ENCODE measurements at places on chromosomes 5 and 9.

DNA sequence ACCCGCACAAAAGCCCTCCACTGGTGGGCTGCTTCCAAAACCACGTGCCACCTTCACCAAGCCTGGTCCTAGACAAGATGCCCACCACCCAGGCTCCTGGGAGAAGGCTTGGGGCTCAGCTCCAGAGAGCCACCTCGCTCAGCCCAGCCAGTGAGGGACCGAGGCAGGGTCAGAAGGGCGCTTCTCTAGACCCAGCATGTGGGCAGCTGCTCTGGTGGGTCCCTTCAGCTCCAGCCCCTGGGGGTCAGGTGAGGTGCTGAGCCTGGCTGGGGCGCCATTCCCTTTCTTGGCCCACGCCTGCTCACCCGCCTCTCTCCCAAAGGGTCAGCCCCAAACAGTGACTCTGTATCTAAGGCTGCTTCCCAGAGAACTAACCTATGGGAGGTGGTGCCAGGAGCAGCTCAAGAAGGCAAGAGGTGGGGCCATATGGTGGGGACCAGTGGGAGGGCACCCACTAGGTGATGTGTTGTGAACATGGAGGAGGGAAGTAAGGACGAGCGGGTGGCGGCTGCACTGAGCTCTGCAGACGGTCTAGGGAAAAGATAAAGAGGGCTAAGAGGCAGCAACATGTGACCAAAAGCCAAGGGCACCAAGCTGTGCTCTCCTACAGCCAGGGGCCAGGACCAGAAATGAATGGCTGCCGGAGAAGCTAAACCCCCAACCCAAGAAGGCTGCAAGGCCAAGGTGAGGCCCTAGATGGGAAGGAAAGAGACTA, 79.3 kb downstream of the CAMSAP1 start:
- no peaks in the 10 kb centered on the region for H3K27me3 ChIP-seq
- H3K27ac ChIP-seq, result no peak overlapping the region
- no peak for DNase-seq
- H3K4me3 ChIP-seq, result no peak overlapping the region
- no peaks in the 10 kb centered on the region for H3K4me1 ChIP-seq
- peaks cover 9% of the 10 kb centered on the region for H3K36me3 ChIP-seq

DNA sequence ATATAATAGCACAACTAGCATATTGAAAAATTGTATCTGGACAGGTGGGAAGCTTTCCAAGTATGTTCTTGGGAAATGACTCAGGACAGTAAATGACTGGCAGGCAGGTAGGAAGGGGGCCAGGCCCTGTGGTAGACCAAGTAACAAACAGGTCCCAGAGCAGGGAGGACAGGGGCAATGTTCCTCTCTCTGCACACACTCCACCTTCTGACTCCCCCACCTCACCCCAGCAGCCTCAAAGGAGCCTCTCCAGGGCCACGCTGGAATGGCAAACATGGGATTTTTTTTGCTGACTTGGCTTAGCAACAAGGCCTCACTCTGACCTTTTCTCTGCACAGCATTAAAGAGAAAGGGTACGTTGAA, 31.1 kb upstream of the IQGAP2 start:
- H3K4me1 ChIP-seq, result peaks cover 2% of the 10 kb centered on the region
- no peak for DNase-seq
- no peak overlapping the region for H3K4me3 ChIP-seq
- H3K27ac ChIP-seq, result no peak overlapping the region

- no peaks in the 10 kb centered on the region for H3K36me3 ChIP-seq
- no peaks in the 10 kb centered on the region for H3K4me1 ChIP-seq
- no peaks in the 10 kb centered on the region for H3K27me3 ChIP-seq
- DNase-seq, result no peak
- no peak overlapping the region for H3K4me3 ChIP-seq
Measured at GRCh38 chr5:39716532-39717028, 291.8 kb upstream of the DAB2 start.

GRCh38 chr5:87877023-87877422, 391.6 kb downstream of the TMEM161B start:
- no peak overlapping the region for H3K4me3 ChIP-seq
- no peaks in the 10 kb centered on the region for H3K36me3 ChIP-seq
- DNase-seq, result no peak
- no peaks in the 10 kb centered on the region for H3K27me3 ChIP-seq
- H3K27ac ChIP-seq, result no peak overlapping the region

- H3K27ac ChIP-seq, result no peak overlapping the region
- no peaks in the 10 kb centered on the region for H3K36me3 ChIP-seq
- H3K4me3 ChIP-seq, result no peak overlapping the region
- DNase-seq, result no peak
- no peaks in the 10 kb centered on the region for H3K4me1 ChIP-seq
Measured at GRCh38 chr5:170937072-170937471, 75.3 kb downstream of the RANBP17 start.

DNA sequence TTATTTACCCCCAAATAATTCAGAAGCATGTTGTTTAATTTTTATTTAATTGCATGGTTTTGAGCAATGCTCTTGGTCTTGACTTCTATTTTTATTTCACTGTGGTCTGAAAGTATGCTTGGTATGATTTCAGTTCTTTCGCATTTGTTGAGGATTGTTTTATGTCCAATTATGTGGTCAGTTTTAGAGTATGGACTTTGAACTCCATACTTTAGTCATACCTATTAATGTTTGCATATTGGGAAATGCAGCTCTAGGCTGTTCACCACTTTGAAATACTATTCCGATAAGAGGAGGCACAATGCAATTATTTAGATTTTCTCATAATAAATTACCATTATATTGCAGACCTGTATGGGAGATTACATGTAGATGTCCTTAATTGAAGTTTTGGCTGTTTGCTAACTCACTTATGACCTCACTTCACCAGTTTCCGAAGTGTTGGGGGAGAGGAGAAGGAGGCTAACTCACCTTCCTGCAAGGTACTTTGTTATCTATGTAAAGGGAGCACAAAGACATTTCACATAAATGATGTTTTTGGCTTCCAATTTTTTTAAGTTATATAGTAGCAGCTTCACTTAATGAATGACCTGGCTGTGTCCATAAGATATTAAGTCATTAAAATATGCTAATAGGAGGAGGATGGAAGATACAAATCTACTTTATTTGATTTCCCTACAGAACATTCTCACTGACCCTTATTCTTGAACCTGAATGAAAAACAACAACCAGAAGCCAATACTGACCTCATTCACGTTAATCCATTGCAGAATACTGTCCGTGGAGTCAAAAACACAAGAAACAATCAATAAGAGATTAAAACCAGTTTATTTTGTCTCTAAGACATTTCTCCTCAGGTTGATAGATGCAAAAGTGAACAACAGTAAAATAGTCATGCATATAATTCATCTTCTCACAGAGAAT, 970.3 kb upstream of the ARRDC3 start:
- no peaks in the 10 kb centered on the region for H3K27me3 ChIP-seq
- no peaks in the 10 kb centered on the region for H3K36me3 ChIP-seq
- no peaks in the 10 kb centered on the region for H3K4me1 ChIP-seq
- no peak for DNase-seq
- no peak overlapping the region for H3K27ac ChIP-seq

DNA sequence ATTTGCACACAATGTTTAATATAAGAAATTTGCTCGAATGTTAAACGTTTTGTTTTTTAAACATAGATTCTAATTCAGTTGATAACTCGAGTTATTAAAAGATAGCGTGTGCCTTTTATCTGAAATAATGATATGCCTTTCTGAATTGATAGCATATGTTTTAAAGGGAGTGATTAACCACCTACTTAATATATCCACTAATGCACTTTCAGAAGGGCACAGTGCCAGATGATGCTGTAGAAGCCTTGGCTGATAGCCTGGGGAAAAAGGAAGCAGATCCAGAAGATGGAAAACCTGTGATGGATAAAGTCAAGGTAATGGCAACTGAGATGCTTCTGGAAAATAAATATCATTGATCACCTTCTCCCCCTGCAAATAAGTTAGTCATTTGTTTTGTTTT, 53.9 kb downstream of the ERAP1 start:
- H3K36me3 ChIP-seq, result peaks cover 2% of the 10 kb centered on the region
- no peaks in the 10 kb centered on the region for H3K4me1 ChIP-seq
- no peak for DNase-seq
- no peaks in the 10 kb centered on the region for H3K27me3 ChIP-seq

GRCh38 chr5:179230061-179230461, 115.2 kb downstream of the ADAMTS2 start:
- no peaks in the 10 kb centered on the region for H3K4me1 ChIP-seq
- no peaks in the 10 kb centered on the region for H3K27me3 ChIP-seq
- no peak for DNase-seq
- no peaks in the 10 kb centered on the region for H3K36me3 ChIP-seq
- no peak overlapping the region for H3K4me3 ChIP-seq

GRCh38 chr5:128586848-128587247, 48.8 kb upstream of the FBN2 start:
- no peaks in the 10 kb centered on the region for H3K36me3 ChIP-seq
- H3K27ac ChIP-seq, result no peak overlapping the region
- no peaks in the 10 kb centered on the region for H3K4me1 ChIP-seq
- no peak for DNase-seq
- H3K4me3 ChIP-seq, result no peak overlapping the region

GRCh38 chr9:91904588-91905236, 45.3 kb downstream of the ROR2 start:
- H3K4me3 ChIP-seq, result no peak overlapping the region
- peaks cover 11% of the 10 kb centered on the region for H3K27me3 ChIP-seq
- H3K27ac ChIP-seq, result no peak overlapping the region
- H3K4me1 ChIP-seq, result peaks cover 26% of the 10 kb centered on the region
- H3K36me3 ChIP-seq, result no peaks in the 10 kb centered on the region
- DNase-seq, result no peak

GRCh38 chr5:15044521-15044920, 172.9 kb upstream of the ANKH start:
- no peak overlapping the region for H3K27ac ChIP-seq
- DNase-seq, result no peak
- no peak overlapping the region for H3K4me3 ChIP-seq
- no peaks in the 10 kb centered on the region for H3K36me3 ChIP-seq
- H3K27me3 ChIP-seq, result no peaks in the 10 kb centered on the region

DNA sequence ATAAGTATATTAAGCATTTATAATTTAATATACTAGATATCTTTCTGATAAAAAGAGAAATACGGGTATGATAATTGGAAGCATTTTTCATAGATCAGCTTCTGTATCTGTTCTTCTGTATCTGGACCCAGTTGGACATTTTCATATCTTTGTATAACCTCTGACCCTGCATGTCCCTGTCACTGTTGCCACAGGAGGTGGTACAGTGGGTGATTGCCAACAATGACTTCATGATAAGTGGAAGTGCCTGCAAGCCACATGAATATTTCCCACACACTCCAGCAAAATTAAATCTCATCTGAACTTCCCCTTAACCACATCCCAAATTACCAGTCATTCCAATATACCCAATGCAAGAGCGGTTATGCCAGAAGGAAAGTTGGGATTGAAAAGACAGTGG, 376.4 kb downstream of the ARRDC3 start:
- H3K27ac ChIP-seq, result no peak overlapping the region
- H3K36me3 ChIP-seq, result no peaks in the 10 kb centered on the region
- no peak for DNase-seq

- no peaks in the 10 kb centered on the region for H3K36me3 ChIP-seq
- peaks cover 31% of the 10 kb centered on the region for H3K4me1 ChIP-seq
Measured at GRCh38 chr9:15293084-15293483, 13.9 kb downstream of the TTC39B start.

- H3K36me3 ChIP-seq, result no peaks in the 10 kb centered on the region
- no peak for DNase-seq
- H3K4me3 ChIP-seq, result no peak overlapping the region
- no peaks in the 10 kb centered on the region for H3K27me3 ChIP-seq
- H3K4me1 ChIP-seq, result no peaks in the 10 kb centered on the region
- no peak overlapping the region for H3K27ac ChIP-seq
Measured at GRCh38 chr5:88551724-88552345, 283.2 kb upstream of the TMEM161B start.

DNA sequence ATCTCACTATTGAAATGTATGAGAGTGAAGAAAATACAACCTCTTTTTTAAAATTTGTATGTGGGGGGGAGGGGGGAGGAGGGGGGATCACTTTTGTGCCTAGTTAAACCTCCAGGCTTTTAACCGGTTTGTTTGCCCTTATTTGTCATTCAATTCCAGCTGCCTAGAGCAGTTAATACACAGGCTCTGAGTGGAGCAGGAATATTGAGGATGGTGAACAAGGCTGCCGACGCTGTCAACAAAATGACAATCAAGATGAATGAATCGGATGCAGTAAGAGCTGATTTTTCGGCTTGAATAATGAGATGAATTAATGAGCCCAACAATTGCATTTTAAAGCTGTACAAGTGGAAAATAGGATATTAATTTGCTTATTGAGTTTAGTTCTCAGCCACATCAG, 28.7 kb upstream of the SNX24 start:
- DNase-seq, result no peak
- H3K27ac ChIP-seq, result no peak overlapping the region
- peaks cover 26% of the 10 kb centered on the region for H3K36me3 ChIP-seq

DNA sequence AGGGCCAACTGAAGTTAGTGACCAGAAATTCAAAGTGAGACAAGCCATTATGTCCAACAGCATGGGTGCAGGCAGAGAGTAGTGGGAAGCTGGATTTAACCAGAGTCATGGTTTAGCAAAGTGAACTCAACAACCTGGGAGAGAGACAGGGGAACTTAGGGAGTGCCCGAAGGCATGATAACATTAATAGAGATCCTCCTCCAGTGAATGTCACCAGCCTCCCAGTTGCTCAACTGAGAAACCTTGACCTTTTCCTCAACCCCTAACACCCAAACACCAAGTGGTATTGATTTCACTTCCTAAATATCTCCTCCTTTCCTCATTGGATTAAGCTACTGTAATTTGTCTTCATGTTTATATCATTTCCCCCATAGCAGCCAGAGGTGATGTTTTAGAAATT, 42.6 kb downstream of the HMGCS1 start:
- H3K36me3 ChIP-seq, result no peaks in the 10 kb centered on the region
- no peak overlapping the region for H3K27ac ChIP-seq
- H3K27me3 ChIP-seq, result no peaks in the 10 kb centered on the region
- no peaks in the 10 kb centered on the region for H3K4me1 ChIP-seq
- no peak for DNase-seq

- H3K36me3 ChIP-seq, result no peaks in the 10 kb centered on the region
- H3K4me3 ChIP-seq, result no peak overlapping the region
- H3K27me3 ChIP-seq, result no peaks in the 10 kb centered on the region
- no peaks in the 10 kb centered on the region for H3K4me1 ChIP-seq
- H3K27ac ChIP-seq, result no peak overlapping the region
- DNase-seq, result no peak
Measured at GRCh38 chr5:54148067-54148845, 162.1 kb downstream of the ARL15 start.

- no peak overlapping the region for H3K4me3 ChIP-seq
- no peaks in the 10 kb centered on the region for H3K27me3 ChIP-seq
- DNase-seq, result no peak
- no peak overlapping the region for H3K27ac ChIP-seq
Measured at GRCh38 chr5:163596608-163597315, 91.3 kb downstream of the MAT2B start.

DNA sequence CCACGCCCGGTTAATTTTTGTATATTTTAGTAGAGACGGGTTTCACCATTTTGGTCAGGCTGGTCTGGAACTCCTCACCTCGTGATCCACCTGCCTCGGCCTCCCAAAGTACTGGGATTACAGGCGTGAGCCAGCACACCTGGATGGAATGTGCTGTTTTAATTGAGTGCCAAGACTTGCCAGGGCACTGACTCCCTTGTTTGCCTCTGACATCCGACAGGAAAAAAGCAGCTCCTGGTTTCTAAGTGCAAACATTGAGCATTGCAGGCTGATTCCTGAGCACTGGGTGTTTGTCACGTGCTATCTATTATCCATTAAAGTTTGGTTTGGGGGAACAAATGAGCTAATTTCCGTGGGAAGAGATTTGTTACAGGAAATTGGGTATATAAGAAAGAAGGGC, 70.6 kb upstream of the CKMT2 start:
- no peak for DNase-seq
- H3K4me3 ChIP-seq, result no peak overlapping the region
- H3K4me1 ChIP-seq, result no peaks in the 10 kb centered on the region
- H3K27me3 ChIP-seq, result no peaks in the 10 kb centered on the region
- H3K27ac ChIP-seq, result no peak overlapping the region
